Stimulated activated CD4-positive, alpha-beta T cell treated with anti-CD3 and anti-CD28 coated beads, Interleukin-1b, Interleukin-23, amount 100 ng/mL, for 48 hours (primary cell): ENCODE measurements at places on chromosomes 4 and X.

- DNase-seq: no peak
Measured at GRCh38 chr4:15245006-15245530, 182.8 kb upstream of the C1QTNF7 start.

- no peak for DNase-seq
Measured at GRCh38 chrX:78687586-78687985, 28.5 kb upstream of the RTL3 start.

DNA sequence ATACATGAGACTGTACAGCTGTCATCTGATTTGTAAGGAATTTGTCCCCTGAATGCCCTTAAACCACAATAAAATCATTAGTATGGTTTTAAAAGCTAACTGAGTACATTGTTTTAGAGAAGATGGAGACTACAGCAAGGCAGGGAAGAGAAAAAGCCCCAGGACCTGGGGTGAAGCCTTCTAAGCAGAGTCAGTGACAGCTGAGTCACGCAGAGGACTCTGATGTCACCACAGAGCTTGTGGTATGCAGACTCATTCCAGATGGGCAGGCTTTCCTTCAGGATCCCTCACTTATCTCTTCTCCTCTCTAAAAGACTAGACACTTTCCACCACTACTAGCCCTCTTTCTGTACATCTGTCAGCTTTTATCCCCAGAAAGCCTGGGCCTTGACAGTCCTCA is 97.1 kb upstream of the ATOH1 start:
- DNase-seq: no peak

GRCh38 chrX:38095971-38096529 is 89.7 kb downstream of the SYTL5 start:
- DNase-seq: no peak

- DNase-seq: no peak
Measured at GRCh38 chrX:132452911-132453550, 35.8 kb downstream of the MBNL3 start.
